AML-193 (cell line): ENCODE measurements at places on chromosomes 13 and 19.
A peak's percentile ranks its signal among the peaks of the same experiment; 100 is the strongest.

GRCh38 chr19:5480427-5480836, 25.2 kb downstream of the ZNRF4 start:
- no peak for DNase-seq

DNA sequence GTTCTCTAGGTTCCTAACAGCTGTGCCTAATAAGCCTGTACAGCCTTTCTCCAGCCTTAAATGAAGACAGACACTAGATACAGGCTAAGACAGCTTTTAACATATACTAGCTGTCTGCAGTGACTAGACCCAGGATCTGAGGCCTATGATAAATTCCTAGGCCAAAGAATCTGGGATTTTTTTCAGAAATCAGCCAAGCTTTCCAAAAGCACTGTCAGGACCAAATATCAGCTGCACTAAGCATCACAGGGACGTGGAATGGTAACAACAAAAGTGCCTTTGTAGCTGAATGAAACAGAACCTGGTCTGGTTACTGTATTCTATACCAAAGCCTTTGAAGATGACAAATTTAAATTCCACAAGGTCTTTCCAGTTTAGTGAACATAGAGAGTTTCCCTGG, 77.9 kb upstream of the DOCK9 start:
- no peak for DNase-seq

- no peak for DNase-seq
These were observed 44.5 kb downstream of the RUBCNL start for GRCh38 chr13:46342538-46342937.

DNA sequence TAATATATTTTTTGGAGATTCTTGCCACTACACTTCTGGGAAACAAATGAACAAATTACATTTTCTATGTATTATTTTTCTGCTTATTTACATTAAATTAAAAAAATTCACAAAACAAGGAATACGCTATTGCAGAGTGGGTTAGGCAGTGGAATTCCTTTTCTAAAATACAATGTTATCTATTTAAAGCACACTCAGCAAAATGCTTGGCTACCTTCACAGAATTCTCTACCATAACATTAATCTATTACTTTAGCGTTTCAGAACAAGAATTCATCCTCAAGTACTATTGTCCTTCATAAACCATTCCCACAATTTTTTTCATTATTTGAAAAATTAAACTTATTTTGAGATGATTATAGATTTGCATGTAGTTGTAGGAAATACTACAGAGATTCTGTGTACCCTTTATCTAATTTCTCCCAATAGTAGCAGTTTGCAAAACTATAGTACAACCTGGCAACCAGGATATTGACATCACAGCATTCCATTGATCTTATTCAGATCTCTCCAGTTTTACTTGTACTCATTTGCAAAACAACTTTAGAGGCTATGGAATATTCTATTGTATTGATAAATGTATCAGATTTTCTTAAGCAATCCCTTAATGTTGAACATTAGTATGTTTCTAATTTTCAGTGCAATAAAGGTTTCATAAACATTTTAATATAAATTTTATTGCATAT, 120.9 kb downstream of the DLEU7 start:
- no peak for DNase-seq

DNA sequence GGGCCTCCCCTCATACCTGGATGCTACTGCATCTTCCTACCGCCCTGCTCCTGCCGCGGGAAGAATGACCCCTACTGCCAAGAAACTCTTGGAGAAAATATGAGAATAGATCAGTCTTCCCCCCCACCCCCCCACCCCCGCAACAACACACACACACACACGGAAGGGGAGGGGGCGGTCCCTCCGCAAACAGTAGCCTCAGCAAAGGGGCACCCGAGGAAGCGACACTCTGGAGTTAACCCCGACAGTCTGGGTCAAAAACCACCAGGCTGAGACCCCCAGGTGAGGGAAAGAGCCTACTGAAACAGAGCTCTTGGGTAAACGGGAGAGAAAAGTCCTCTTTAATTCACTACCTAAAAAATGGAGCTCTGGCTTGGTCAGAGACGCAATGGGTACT, 1.2 kb downstream of the MED26 start:
- DNase-seq, result no peak

GRCh38 chr13:83752141-83752540, 130.1 kb downstream of the SLITRK1 start:
- DNase-seq, result no peak

DNA sequence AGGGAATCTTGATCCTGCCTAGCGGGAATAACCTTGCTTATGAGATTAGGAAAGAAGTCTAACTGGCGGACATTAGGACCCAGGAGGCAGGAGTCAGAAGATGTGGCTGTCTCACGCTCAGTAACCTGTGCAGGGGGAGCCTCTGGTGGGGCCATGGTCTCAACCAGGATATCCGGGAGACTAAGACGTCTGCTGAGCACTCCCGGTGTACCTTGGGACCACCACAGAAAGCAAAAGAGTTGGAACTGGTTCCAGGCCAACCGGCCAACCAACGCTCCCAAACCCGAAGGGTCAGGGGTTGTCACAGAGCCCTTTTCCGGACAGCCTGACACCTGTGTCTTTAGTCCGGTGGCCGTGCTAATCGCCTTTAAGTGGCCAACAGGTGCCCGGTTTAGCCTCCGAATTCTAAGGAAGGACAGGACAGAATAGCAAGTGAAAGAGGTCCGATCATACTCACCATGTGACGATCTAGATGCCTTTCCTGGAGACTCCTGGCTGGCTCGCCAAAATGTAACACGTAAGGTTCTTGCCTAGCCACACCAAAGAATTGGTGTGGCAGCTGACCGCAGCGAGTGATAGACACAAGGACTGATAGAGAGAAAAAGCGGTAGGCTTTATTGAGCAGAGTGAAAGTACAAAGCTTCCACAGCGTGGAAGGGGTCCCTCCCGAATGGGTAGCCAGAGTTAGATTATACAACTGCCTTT, 103.9 kb upstream of the DIAPH3 start:
- DNase-seq, result no peak

DNA sequence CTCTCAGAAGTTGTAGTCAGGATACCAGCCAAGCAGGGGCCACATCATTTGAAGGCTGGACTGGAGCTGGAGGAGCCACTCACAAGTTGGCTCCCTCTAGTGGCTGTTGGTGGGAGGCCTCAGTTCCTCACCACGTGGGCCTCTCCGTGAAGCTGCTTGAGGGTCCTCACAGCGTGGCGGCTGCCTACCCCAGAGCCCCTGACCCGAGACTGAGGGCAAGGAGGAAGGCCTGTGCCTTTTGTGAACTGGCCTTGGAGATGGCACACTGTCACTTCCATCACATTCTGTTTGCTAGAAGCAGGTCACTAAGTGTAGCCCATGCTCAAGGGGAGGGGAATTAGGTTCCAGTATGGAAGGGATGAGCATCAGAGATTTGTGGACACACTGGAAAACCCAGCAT, 14.6 kb downstream of the GNA11 start:
- DNase-seq, result peak; percentile 57

DNA sequence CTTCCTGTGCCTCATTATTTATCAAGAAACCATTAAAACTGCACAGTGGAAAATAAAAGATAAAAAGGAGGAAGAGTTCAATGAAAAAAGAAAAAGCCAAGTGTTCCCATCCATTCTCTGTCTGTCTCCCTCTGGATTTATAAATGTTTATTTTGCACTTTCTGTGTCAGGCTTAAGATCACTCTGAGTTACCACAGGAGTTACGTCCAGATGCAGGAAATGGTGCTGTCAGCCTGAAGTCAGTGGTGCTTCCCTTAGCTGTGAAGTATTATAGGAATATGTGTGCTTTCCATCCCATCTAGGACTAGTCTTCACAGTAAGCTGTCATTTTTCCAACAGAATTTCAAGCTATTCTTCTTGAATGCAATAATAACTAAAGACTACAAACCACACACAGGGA, 420.2 kb downstream of the KCTD12 start:
- DNase-seq, result no peak

GRCh38 chr19:18768997-18769891, 21.9 kb downstream of the COMP start:
- no peak for DNase-seq

GRCh38 chr19:55670280-55671053, 4.6 kb upstream of the EPN1 start:
- DNase-seq, result no peak

- no peak for DNase-seq
These were observed 265.7 kb downstream of the DLEU7 start for GRCh38 chr13:50577806-50578205.

DNA sequence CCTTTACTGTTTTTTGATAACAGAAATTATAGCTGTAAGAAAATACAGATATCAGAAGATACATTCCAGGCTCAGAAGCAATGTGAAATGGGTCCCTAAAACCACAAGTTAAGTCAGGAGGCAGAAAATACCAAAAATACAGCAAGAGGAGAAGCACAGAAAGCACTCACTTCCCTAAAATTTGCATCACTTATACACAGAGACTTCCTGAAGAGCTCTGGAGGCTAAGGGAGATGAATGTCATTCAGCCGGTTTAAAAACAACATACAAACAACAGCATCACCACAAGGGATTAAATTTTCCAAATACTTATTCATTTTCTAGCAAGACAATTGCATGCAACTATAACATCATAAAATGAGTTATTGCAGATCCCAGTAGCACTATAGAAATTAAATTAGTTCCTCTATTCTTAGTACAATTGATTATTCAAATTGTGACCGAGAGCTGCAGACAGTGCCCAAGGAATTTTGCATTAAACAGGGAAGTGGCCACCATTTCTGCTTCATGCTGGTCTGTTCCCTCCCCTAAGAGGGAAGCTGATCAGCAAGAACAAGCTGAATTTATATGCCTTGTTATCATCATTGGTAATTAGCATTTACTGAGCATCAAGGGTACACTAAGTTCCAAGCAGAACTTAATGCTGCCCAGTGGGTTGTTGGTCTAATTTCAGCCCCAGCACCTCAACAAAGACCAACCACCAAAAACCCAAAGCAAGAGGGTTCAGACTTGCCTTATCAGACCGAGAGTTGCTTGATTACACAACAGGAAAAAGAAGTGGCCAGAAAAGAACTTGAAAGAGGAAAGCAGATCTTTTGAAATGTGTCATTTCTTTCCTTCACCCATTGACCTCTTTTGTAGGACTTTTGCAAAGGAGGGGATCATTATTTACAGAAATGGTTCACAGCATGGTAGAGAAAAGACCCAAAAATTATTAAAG, 140.7 kb downstream of the KCTD12 start:
- peak; percentile 92 for DNase-seq

DNA sequence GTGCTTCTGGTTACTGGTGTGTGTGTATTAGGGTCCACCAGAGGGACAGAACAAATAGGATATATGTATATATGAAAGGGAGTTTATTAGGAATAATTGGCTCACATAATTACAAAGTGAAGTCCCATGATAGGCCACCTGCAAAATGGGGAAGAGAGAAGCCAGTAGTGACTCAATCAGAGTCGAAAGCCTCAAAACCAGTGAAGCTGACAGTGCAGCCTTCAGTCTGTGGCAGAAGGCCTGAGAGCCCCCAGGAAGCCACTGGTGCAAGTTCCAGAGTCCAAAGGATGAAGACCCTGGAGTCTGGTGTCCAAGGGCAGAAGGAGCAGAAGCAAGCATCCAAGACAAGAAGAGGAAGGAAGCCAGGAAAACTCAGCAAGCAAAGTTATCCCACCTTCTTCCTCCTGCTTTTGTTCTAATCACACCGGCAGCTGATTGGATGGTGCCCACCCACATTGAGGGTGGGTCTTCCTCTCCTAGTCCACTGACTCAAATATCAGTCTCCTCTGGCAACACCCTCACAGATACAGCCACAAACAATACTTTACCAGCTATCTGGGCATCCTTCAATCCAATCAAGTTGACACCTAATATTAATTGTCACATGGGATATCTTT, 21.7 kb upstream of the SCEL start:
- DNase-seq, result peak; percentile 38

DNA sequence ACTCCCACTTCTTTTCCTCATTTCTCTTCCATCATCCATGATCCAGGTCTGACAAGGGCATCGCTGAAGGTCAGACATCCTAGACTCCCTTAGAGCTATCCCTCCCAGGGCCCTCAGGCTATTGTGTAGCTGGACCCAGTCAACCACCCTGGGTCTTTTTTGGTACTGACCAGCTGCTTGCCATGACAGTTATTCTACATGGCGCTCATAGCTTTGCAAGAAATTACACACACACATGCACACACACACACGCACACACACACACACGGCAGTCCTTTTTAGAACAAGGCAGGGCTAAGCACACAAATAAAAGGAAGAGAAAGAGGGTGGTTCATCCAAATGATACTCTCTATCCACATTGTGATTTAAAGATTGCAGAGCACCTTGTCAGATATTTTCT, 18.3 kb downstream of the SIAH3 start:
- DNase-seq, result no peak

- DNase-seq, result no peak
These were observed 51.5 kb downstream of the BICRA start for GRCh38 chr19:47660435-47660832.

DNA sequence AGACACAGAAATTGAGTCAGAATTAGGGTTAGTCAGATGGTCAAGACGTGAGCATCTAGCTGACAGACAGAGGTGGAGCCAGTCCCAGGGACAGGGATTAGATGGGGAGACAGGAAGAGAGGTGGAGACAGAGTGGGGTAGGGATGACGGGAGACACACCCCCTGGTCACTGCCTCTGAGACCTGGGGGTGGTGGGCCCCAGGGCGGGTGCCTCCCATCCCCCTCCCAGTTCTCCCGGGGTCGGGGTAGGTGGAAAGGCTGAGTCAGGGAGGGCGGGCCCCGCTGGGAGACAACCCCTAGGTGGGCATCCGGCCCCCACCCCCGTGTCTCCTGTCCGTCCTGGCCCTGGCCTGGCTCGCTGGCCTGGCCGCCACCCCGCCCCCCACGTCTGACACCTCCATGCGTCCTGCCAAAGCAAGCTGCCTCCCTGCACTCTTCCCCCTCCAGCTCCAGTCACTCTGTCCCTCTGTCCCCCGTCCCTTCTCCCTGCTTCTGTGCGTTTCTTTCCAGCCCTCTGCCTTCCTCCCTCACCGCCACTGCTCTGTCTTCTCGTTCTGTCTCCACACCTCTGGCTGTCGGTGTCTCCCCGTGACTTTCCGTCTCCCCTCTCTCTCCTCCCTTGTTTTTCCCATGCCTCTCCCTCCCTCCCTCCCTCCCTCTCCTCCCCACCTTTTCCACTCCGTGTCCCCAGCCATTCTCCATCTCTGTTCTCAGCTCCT, 15.1 kb downstream of the CCDC97 start:
- DNase-seq, result no peak
